ENCODE measurements at places on chromosomes 12 and 14.
A peak's percentile ranks its signal among the peaks of the same experiment; 100 is the strongest.

DNA sequence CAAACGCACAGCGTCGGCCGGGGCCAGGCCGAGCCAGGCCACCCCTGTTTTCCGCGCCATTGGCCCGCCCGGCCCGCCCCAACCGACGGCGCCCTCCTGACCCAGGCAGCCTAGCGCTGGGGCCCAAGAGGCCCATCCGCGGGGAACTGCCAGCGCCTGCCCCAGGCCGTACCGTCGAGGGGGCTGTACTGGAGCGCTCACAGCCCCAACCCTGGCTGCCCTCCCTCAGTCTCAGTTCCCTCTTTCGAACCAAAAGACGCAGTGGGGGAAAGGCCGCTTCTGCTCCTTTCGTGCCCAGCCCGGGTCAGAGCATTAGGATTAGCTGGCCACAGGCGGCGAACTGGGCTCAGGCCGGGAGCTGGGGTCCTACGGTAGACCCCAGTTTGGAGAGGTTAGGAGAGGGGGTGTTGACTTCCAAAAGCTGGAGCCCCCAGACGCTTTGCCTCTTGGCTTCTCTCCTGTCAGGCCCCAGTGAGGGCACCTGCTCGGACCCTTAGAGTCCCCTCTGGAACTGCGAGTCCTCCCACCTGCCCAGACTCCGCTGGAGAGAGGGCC lies 1.9 kb downstream of the NKX2-1 start:
- no peak for DNase-seq

DNA sequence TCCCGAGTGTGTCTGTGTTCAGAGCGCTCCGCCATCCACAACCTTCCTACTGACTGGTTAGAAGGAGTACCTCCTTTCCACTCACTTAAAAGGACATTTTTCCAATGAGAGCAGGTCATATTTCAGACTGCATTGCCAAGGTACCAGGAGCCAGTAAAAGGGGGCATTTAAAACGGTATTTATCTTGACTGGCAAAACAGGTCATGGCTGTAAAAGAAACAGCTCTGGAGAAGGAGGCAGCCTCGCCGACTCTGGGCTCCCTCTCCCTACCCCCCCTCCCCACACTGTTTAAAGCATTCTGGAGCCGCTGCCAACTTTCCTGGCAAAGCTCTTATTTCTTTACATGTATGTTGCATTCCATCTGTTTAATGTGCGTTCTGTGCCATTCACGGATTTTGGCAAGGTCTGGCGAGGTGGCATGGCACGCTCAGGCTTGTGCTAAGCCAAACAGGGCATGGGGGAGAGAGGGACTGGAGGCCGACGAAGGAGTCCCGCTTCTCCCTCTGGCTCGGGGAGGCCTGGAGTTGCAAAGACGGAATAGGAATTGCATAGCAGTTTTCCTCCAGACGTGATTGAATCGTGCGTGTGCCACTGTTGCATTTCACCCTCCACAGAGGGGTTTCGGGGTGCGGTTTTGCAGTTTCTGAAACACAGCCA lies 41.2 kb upstream of the MED13L start:
- DNase-seq, result no peak

DNA sequence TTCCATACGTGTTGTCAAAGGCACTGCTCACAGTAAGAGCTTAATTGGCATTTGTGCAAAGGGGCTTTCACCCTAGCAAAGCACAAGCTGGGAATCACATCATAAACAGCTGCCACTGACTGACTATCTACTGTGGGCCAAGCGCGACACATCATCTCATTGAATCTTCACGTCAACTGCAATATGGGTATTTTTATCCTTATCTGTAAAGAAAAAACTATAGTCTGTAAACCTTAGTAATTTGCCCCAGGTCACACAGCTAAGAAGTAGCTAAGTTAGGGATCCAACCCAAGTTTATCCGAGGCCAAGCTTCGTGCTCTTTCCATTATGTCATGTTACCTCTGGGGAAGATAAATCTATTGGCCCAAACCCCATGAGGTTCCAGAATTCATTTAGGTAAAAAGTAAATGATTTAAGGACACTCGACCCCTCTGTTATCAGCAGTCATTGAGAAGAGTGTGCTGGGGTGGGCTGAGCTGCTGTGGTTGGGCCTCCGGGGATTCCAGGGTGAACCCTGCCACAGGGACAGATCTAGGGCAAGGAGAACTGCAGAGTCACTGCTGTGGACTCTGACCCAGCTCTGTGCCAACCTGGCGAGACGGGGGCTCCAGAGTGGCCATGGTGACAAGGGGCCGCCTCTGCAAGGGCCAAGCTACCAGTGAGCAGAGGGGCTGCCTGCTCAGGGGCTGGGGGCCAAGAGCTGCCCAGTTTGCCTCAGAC lies 27.6 kb downstream of the NCKAP5L start:
- no peak for DNase-seq

DNA sequence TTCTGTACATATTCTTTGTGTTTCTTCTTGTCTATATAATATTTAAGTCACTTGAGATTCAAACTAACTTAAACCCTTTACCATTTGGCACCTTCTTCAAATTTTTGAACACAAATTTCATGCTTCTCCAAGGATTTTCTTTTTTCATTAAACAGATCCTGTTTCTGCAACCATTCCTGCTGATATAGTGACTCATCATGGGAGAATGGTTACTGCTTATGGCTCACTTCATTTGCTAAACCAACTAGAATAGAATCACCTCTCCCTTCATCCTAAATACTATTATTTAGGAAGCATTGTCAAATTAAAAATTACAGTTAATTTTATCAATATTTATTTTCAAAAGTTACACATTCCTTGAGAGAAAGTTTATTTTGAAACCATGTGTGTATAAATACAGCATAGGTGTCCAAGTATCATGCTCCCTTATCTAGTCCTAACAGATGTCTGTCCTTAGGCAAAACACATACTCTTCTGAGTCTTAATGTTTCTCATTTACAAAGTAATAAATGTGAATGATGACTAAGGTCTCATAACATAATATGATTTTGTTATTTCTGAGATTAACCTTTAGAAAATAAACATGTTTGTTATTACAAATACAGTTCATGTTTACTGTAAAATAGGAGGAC lies 40.7 kb downstream of the PLCZ1 start:
- no peak for DNase-seq

- DNase-seq, result no peak
Measured at GRCh38 chr12:101928556-101928955, 51.2 kb downstream of the DRAM1 start.

DNA sequence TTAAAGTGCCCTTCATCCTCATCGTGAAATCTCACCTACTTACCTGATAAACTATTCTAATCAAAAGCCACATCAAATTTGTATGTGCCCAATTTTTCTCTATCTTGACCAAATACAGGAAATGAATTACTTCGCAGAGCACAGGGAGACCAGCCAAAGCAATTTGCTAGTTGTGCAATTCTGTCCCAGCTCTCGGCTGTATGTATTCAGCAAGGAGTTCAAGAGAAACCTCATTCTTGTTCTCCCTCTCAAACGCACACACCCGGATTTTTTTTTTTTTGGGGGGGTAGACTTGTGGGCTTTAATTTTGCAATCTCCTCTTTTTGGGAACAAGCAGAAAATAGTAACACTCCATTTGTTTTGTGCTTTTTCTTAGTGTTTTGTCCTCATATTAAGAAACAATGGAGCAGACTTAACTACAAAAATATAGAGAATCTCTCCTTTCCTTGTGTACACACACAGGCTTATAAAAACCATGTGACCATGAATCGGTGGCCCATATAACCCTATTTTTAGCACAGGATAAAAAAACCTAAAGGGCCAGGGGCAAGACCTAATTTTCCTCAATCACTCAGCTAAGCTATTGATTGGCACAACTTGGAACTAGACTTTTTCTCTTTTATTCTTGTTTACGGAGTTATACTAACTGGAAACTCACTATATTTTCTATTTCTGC lies 64.2 kb downstream of the MBIP start:
- DNase-seq, result no peak

- peak; percentile 54 for DNase-seq
Measured at GRCh38 chr12:64669270-64669842, 59.1 kb downstream of the RASSF3 start.
